ENCODE measurements at places on chromosomes 3 and 15.

DNA sequence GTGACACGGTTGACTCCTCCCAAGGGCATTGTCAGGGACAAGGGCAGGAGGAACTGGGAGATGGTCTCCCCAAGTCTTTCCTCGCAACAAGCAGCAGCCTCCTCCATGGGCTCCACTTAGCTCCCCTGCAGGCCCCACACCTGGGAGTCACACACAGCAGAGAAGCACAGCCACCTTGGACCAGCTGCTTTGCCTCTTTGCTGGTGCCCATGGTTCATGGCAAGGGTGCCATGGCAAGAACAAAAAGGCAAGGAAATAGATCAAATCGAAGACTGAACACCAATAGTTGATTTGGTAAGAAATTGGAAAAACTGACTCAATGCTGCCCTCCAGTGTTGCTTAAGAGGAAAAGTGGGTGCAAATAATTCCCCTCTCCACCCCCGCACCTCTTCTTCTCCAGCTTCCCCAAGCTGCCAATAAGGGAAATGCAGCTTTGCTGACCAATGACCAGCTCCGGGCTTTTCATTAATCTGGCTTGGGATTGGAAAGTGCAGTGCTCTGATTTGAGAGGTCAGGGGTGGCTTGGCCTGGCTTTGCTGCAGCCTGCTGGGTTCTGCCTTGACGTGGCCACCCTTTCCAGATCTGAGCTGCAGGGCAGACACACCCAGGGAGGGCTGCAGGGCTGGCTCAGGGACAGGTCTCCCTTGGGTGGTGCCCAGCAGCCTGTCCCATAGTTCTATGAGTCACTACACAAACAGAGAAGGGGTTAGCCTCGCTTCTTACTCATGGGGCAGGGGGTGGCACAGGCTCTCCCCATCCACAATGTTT lies 162.0 kb downstream of the KLF13 start:
- peak; percentile 80 for DNase-seq

DNA sequence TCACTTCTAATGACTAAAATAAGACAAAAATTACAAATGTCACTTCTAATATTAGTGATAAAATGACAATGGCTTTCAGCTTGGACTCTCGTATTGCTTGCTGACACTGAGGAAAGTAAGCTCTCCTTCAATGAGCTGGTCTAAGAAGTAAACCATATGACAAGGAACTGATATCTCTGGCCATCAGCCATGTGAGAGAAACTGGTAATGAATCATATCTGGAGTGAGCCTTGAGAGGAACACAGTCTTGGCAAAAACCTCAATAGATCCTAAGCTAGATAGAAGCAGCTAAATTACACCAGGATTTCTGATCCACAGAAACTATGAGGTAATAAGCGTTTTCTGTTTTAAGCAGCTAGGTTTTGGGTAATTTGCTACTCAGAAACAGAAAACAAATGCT lies 1575.1 kb downstream of the OTOL1 start:
- DNase-seq = no peak

DNA sequence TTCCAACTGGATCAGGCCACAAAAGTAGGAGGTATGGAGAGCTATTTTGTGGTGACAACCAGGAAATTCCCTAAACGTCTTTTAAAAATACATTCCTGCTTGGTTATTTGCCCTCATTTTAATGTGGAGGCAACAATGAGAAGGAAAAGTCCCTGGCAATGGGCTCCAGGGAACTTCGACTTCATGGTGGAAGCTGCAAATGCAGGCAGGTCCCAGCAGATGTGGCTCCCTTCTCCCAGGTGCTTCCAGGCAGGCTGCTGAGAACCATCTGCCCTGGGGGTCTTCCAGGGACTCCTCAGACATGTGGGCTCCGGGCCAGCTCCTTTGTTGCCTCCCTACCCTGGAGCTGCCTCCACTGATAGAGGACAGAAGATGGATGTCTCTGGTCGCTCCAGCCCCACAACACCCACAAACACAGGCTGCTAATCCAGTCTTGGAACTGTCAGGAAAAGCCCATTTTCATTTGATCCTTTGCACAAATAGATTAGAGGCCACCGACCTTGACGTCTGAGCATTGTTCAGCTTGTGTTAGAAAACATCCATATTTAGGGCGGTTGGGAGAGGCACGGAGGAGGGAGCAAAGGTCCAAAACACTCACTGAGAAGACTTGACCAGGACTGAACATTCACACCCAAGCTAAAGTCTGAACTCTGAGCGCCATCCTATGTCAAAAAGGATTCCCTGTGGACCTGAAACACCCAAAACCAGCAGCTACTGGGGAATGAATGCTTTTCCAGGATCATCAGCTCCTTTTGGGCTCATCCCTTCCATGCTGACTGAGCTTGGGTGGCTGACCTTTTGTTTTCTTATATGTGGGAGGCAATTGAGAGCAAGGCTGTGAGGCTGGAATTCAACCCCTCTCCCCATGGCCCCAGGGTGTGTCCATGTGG lies 30.2 kb upstream of the SLCO2A1 start:
- peak; percentile 37 for DNase-seq

DNA sequence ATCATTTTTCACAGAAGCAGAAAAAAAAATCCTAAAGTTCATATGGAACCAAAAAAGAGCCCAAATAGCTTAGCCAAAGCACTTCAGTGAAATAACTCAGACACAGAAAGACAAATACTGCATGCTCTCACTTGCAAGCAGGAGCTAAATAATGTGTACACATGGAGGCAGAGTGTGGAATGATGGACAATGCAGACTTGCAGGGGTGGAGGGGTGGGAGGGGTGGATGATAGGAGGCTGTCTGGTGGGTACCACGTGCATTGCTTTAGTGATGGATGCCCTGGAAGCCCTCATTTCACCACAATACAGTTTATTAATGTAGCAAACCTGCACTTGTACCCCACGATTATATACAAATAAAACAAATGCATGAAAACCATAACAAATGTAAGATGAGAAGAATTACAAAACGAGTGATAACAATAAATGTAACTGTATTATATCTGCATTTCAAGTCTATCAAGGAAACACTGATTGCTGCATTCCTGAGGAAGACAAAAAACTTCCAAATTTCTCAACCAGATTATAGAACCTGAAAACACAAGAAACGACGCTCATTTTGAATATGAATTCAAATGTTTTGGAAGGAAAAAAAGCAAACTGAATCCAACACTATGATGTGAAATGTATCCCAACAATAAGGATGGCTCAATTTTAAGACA lies 96.5 kb downstream of the DLG1 start:
- DNase-seq = no peak

DNA sequence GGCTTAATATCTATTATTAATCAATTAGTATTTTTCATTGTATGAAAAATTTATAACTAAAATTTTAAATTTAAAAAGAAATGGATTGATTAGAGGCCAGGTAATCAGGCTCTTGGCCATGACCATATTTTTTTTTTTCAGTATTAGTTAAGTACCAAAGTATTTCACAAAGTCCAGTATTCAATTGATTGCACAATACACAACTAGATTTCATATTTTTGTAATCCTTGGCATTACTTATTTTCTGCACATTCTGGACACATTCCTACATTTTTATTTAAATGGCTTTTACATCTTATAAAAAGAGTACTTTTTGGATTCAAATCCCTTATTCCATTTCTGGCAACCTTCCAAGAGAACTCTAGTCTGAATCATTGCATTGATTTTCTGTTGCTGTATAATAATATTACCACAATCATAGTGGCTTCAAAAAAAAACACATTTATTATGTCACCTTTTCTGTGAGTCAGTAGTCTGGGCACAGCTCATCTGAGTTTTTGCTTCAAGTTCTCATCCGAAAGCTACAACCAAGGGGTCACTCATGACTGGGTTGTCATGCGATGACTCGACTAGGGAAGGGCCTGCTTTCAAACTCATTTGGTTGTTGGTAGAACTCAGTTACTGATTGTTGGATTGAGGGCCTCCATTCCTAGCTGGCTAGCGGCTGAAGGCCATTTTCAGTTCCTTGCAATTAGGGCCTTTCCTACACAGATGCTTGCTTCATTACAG lies 90.7 kb downstream of the CNTN6 start:
- DNase-seq = no peak

DNA sequence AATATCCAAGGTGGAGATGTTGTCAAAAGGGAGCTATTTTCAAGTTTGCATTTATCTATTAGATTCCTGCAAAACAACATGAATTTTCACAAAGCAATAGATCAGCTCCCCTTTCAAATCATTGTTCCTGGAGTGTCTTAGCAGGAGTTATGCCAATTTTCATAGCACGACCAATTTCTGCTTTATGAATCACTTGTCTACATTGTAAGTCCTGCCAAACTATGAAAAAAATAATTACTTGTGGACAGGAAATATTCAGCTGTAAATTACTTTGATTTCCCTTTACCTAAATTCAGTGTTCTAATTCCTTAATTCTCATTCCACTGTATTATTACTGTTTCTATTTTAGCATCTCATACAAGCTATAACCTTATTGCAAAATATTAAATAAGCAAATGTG lies 1289.6 kb downstream of the NSUN3 start:
- no peak for DNase-seq

DNA sequence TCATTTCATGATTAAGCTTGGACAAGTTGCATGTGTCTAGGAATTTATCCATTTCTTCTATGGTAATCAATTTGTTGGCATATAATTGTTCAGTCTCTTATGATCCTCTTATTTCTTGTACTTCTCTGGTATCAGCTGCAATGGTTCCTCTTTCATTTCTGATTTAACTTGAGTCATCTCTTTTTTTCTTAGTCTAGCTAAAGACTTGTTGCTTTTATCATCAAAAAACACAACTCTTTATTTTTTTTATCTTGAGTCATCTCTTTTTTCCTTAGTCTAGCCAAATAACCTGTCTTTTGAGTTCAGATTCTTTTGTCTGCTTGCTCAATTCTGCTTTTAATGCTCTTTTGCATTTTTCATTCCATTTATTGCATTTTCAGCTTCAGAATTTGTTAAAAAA lies 37.3 kb downstream of the UBE3A start:
- DNase-seq = no peak

DNA sequence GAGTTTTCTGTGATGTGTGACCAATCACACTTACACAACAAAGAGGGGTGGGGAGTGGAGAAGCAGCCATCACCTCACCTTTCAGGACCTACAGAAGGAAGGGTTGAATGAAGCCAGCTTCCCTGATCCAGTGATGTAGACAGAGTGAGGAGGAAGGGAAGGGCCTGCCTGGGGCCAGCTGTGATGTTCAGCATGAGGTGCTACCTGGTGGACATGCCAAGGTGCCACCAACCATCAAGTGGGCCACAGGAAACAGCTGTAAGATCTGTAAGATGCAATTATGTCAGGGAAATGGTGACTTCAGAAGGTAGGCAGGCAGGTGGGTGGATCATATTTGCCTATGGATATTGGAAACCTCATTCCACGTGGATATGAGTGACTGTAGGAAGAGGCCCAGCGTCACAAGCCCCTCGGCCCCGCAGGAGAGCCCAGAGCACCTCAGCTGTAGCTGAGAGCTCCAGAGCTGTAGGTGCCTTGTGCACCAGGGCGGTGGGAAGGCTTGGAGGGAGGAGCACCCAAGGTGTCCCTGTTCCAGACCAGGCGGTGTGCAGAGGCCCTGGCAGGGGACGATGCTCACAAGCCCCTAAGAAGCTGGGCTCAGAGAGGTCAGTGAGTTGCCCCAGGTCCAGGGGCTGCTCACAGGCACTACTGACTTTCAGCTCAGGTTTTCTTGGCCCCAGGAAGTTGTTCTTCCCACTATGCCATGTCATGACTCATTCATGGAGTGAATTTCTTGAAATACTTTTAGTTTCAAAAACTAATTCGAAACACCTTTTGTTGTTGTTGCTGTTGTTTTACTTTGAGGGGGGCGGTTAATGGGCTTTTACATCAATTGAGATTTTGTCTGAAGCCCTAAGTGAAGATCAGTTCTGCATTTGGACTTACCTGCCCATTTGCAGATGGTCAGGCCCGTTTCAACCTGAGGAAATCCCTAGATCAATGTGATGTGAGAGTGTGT lies 94.2 kb upstream of the ALDH1A3 start:
- no peak for DNase-seq

GRCh38 chr15:86183596-86184491 lies 104.2 kb downstream of the AGBL1 start:
- DNase-seq = no peak

DNA sequence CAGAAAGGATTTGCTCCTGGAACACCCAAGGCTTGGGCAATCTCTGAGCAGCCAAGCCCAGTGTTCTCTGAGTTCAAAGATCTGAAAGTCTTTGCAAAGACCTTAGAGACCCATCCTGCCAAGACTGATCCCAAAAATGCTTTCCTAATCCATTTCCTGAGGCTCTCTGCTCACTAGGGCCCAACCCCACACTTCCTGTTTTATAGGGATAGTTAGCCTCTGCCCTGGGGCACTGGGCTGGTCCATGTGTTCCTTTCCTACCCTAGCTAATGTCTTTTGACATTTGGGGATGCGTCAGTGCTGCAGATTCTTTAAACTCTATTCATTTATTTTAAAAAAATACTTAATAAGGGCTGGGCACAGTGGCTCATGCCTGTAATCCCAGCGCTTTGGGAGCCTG lies 372.7 kb downstream of the ROBO2 start:
- DNase-seq = no peak

- no peak for DNase-seq
Measured at GRCh38 chr3:149395107-149396089, 17.9 kb upstream of the TM4SF1 start.

DNA sequence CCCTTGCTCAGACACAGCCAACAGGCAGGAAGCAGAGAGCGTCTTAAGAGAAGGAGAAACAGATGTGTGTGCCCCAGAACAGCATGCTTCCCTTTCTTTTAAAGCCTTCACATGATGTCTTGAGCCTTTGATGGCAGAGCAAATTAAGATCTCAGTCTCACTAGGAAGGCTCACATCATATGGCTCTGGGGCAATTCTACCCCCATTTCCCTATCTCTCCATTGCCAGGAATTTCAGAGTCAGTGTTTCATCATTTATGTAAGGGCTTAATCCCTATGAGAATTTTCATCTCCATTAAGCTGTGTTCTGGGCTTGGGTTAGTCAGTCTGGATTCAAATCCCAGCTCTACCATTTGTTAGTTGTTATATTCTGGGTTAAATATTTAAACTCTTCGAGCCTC lies 41.4 kb upstream of the GLCE start:
- DNase-seq = no peak

DNA sequence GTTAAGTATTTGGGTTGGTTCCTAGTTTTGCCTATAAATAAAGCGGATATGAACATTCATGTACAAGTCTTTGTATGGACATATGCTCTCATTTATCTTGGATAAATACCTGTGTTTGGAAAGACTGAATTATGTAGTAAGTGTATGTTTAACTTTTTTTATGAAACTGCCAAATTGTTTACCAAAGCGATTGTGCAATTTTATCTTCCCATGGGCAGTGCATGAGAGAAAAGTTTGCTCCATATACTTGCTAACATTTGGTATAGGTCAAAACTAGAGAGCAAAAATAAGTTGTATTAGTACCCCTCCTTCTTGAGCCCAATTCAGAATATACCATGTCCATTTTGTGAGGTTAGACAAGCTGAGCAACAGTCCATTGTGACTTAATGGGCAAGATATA lies 502.6 kb downstream of the SQOR start:
- DNase-seq = no peak

GRCh38 chr15:58931987-58932588 lies 1.4 kb downstream of the SLTM start:
- peak; percentile 9 for DNase-seq

GRCh38 chr3:31382856-31383255 lies 149.9 kb upstream of the STT3B start:
- DNase-seq = no peak

GRCh38 chr15:87648278-87648677 lies 608.3 kb downstream of the NTRK3 start:
- DNase-seq = no peak

- no peak for DNase-seq
Measured at GRCh38 chr3:144032531-144033239, 61.1 kb downstream of the DIPK2A start.

- no peak for DNase-seq
Measured at GRCh38 chr3:56771376-56771775, 30.4 kb downstream of the ARHGEF3 start.
